ENCODE measurements at places on chromosomes 11 and 22.

GRCh38 chr11:123560006-123560405 is 94.4 kb downstream of the SCN3B start:
- no peak for DNase-seq

DNA sequence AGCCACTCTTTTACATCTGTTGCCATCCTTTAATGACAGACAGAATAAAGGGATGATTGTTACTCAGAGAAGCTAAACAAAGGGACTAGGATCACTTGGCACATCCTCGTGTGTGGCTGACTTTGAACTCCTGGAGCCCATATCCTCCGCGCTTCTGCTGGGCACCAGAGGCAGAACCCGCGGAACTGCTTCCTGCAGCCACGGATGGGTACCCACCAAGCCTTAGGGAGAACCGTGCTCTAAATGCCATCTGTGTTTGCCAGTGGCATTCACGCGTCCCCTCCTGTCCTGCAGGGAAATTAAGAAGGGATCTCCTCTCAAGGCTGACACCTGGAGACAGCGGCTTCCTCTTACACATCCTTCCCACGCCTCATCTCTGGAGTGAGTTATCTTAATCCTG is 294.4 kb downstream of the NTM start:
- DNase-seq, result no peak

DNA sequence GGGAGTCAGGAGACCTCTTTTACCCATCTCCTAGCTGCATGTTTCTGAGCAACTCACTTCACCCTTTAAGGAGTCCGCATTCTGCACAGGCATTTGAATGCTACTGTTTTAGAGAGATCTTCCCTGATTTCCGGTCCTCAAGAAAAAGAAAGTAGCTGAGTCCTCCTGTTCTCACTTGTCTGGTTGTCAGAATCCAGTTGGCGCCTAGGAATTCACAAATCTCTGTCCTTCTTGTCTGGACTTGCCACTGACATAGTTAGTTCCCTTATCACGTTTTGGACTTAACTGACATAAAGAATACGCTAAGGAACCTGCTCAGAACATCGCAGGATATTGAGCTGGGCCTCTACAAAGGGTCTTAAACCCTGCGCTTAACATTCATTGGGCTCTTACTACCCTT is 61.3 kb upstream of the OR5P2 start:
- no peak for DNase-seq

GRCh38 chr11:123491241-123491640 is 61.2 kb downstream of the GRAMD1B start:
- DNase-seq, result no peak

DNA sequence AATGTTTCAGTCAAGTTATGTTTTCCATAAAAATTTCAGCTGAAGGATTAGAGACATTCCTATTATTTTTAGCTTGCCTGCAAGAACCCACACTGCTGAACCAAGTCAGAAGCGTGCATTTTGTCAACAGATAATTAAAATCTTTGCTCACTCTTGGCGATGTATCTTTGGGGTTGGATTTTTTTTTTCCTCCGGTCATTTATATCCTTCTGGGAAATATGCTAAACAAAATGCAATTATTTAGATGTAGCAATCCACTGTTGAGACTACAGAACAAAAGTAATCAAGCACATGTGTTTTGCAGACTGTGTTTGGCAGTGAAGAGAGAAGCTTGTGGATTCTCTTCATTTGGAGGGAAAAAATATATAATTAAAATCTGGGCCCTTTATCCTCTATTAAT is 15.3 kb upstream of the NELL1 start:
- no peak for DNase-seq

GRCh38 chr22:22362936-22363335 is 118.3 kb downstream of the VPREB1 start:
- no peak for DNase-seq

Data from D721Med (cell line).